Effector CD8-positive, alpha-beta T cell (primary cell): ENCODE measurements at places on chromosomes 13 and 19.

- no peak for DNase-seq
Measured at GRCh38 chr13:90205081-90205480, 1142.4 kb upstream of the MIR17HG start.

- no peak for DNase-seq
Measured at GRCh38 chr13:109087916-109088623, 458.7 kb downstream of the MYO16 start.

DNA sequence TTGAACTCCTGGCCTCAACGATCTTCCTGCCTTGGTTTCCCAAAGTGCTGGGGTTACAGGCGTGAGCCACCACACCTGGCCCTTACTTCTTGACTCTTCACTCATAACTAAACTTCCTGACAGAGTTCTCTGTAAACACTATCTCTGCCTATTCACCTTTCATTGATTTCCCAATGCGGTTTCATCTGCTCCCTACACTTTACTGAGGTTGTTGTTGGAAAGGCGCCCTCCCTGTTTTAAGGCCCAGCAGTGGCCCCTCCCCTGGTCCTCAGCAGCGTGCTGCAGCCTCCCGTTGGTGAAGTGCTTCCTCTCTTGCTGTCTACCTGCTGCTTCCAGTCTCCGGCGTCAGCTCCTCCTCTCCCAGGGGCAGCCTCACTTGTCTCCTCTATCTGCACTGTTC, 26.7 kb upstream of the CEBPA start:
- no peak for DNase-seq

GRCh38 chr19:53424968-53425597, 6.7 kb upstream of the ZNF761 start:
- peak; percentile 49 for DNase-seq

GRCh38 chr19:5873617-5874199, 3.4 kb upstream of the FUT5 start:
- DNase-seq: no peak

GRCh38 chr13:34733721-34734120, 208.3 kb upstream of the NBEA start:
- no peak for DNase-seq

GRCh38 chr13:75495938-75496337, 14.0 kb upstream of the TBC1D4 start:
- DNase-seq: no peak

DNA sequence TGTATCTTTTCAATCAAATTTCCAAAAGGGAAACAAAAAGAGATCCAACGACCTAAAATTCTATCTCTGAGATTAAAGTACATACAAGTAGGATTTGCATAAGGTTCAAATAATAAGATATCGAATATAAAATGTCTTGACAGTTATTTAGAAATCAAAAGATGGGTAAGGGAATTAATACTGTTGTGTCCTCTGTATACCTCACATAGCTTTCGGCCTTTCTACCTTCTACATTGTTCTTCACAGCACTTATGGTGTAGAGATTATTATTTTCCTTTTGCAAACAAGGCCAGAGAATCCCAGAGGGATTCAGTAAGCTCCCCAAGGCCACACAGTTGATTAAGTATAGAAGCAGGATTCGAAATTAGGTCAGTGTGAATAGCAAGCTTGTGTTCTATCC, 403.6 kb downstream of the SPRY2 start:
- no peak for DNase-seq

DNA sequence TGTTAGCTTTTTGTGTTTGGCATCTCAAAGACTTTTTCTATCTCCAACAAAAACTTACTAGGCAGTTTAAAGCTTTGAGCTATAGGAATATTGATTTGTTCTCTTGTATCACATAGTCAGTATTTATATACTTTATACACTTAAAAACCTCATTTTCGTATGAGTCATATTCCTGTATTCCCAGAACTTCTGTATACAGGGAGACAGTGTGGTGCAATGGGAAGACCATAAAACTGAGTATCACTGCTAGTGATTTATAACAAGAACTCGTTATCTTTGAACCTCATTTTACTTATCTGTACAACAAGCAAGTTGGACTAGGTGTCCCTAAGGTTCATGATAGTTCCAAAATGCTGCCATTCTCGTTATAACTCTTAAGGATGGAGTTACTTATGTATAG, 6.3 kb downstream of the GPR180 start:
- no peak for DNase-seq

DNA sequence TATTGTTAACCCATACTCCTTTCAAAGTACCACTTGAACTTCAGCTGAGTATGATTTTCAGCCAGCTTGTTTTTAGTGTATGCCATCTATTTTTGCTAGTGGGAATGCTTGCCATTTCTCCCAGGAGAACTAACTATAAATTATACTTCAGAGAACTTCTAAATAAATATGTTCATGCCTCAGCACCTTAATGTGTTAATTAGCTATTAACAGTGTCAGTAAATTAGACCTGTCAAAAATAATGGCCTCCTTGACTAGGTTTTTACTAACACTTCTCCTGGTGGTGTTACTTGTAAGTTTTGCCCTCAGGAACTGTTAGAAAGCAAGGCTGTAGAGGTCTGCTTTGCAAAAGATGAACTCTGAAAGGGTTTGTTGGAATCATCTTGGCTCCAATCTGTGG, 4.5 kb downstream of the CLDN10 start:
- DNase-seq: no peak

DNA sequence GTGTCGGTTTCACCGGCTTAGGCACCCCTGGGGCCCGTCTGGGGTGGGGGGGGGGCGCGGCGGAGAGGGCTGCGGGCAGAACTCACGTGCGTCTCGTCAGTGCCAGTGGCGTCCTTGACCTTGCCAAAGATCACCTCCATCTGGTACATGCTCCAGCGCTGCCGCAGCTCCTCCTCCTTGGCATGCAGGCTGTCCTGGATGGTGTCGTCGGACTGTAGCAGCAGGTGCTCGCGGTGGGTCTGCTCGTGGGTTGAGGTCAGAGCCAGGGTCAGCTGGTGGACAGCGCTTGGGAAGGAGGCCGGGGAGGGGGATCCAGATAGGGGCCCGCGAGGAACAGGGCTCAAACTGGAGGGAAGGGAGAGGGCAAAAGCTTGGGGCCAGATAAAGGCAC, 4.7 kb upstream of the RGL3 start:
- no peak for DNase-seq

DNA sequence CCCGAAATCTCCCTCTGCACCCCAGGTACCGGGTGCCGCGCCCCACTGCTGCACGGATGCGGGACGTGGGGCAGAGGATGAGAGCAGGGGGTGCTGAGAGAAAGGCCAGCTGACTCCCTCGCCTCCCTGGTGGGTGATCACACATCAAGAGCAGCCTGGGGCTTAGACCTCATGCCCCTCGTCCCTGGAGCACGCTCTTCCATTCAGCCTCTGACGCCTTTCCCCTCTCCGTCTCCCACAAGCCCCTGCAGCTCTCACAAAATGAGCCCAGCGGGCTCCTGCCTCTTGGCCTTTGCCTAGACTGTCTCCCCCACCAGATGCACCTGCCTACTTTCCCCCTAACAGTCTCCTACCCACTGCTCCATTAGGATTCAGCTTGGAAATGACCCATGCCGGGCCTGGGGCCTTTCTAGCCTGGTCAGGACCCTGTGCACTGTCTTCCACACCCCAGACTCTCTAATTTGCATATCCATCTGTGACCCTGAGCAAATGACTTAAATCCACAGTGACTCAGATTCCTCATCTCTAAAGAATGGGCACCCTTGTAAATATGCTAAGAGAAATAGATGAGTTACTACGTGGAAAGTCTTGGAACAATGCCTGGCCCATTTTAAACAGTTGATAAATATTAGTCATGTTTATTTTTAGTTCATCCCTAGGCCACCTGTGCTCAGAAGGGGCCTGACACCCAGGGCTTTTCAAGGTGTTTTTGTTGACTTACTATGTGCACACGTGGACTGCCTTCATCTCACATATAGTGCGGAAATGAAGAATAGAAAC, 582 bp upstream of the PTPRH start:
- DNase-seq: no peak

- no peak for DNase-seq
Measured at GRCh38 chr19:36526581-36526980, 1.5 kb downstream of the ZNF260 start.

DNA sequence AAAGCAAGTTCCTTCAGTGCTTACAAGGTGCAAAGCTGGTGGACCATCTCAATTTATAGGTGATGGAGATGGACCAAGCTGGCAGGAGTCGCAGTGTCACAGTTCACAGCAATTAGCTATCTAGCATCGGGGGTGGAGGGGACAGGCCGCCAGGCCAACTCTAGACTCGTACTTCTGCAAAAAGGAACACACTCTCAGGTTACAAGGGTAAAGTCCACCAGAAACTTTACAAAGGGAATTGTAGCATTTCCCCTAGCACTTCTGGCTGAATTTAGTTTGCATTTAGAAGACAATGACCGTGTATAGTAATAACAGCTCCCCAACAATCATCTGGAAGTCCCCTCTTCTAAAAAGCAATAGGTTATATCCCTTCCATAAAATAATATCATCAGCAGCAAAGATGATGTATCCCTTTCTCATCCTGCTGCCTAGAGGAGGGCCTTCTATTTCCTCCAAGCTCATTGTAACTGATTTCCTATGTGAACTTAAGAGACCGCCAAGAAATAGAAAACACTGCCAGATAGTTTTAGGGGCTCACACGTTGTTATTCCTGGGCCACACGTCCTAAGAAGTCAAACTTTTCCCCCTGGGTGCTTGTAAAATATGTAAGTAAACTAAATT, 8.5 kb upstream of the DOCK9 start:
- DNase-seq: no peak
